T-helper 9 cell (primary cell): ENCODE measurements at places on chromosomes 6 and 20.

- no peak for DNase-seq
Measured at GRCh38 chr6:12228447-12229146, 61.6 kb upstream of the EDN1 start.

DNA sequence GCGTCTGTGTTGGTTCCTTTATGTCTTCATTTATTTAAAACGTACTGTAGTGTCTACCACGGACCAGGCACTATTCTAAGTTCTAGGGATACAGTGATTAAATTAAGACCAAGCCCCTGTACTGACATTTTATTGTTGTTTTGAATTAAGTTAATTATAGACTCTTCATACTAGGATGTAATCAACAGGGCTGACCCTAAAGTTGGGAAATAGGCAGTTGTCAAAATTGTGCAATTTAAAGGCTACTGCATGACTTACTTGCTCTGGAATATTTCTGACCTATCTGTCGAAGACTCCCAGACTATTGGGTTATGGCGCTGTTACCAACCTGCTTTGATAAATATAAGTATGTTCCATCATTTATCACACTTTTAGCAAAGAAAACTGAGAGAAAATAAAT lies 6.7 kb downstream of the MYO6 start:
- DNase-seq: no peak

DNA sequence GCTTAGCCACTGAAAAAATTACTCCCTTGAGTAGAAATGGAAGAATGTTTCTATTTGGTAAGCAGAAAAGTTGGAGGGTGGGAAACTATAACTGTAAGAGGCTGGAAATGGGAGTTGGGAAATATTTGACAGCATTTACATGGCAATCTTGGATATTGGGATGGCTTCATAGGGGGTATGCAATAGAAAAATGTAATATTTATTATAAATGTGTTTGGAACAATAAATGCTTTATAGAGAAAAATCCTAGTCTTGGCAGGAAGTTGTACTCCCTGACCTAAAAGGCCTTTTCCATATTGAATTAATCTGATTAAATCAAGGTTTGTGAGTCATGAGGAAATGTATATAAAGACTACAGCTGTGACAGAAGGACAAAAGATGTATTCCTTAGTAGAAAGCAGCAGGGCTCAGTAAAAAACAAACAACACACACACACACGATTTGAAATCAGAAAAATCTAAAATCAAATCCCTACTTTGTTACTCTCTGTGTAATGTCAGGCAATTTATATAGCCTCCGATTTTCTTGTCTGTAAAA lies 272.3 kb downstream of the CD109 start:
- no peak for DNase-seq

- no peak for DNase-seq
Measured at GRCh38 chr6:137487869-137488149, 6.4 kb downstream of the OLIG3 start.

GRCh38 chr20:18663932-18664331 lies 76.1 kb downstream of the DTD1 start:
- no peak for DNase-seq

GRCh38 chr6:7473805-7474719 lies 67.4 kb upstream of the DSP start:
- DNase-seq: no peak

DNA sequence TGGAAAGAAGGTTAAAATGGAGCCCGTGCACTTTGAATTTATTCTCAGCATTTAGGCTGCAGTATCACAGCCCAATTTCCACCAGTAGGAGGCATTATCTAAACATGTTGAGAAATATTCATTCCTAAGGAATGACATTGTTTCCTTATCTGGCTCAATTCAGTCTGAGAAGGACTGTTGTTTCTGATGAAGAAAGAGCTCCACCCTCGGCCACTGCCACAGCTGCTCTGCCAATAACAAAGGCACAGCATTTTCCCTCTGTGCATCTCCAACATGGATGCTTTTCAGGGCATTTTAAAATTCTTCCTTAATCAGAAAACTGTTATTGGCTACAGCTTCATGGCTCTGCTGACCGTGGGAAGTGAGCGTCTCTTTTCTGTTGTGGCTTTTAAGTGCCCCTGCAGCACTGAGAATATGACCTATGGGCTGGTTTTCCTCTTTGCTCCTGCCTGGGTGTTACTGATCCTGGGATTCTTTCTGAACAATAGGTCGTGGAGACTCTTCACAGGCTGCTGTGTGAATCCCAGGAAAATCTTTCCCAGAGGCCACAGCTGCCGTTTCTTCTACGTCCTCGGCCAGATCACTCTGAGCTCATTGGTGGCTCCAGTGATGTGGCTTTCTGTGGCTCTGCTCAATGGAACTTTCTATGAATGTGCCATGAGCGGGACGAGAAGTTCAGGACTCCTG lies at the start of gene CALHM5:
Gene CALHM5 (plus strand): TSS at position 216 of the 687 bp plus-strand sequence. CDS start 58 bp downstream, at position 274.
- no peak for DNase-seq

GRCh38 chr6:65182681-65183080 lies 524.3 kb downstream of the EYS start:
- DNase-seq: no peak

DNA sequence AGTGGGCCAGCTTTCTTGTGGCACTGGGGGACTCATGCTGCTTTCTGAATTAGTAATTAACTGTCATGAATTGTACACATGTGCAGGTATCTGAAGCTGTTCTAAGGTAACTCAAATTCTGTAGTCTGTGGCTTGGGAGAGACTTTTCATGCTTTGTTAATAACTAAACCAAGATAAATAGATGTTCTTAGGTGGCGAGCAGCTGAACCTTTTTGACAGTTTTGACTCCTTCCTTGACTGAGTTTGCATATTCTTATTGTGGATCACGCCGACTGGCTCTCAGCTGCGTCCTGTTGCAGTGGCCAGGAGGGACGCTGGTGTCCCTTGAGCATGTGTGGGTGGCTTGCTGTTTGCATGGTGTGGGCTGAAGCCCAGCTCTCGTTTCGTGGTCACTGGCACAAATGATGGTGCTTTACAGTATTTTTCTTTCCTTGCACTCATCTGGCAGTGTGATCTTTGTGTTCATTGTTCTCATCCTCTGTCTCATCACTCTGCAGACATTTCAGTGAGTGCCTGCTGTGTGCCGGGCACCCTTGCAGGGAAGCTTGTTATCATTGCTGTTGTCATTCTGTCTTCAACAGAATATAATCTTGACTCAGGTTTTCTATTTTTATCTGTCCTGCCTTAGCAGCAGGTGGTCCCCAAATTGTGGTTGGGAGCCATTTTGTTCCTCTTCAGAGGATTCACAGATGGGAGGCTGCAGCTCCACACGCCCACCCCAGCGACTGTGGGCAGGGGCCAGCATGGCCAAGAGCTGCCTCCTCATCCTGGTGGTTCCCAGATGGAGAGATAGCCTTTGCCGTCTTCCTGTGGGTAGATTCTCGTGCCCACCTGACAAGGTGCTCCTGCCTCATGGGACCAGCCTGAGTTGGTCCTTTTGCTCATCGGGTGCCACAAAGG lies 39.6 kb downstream of the DUSP22 start:
- no peak for DNase-seq

DNA sequence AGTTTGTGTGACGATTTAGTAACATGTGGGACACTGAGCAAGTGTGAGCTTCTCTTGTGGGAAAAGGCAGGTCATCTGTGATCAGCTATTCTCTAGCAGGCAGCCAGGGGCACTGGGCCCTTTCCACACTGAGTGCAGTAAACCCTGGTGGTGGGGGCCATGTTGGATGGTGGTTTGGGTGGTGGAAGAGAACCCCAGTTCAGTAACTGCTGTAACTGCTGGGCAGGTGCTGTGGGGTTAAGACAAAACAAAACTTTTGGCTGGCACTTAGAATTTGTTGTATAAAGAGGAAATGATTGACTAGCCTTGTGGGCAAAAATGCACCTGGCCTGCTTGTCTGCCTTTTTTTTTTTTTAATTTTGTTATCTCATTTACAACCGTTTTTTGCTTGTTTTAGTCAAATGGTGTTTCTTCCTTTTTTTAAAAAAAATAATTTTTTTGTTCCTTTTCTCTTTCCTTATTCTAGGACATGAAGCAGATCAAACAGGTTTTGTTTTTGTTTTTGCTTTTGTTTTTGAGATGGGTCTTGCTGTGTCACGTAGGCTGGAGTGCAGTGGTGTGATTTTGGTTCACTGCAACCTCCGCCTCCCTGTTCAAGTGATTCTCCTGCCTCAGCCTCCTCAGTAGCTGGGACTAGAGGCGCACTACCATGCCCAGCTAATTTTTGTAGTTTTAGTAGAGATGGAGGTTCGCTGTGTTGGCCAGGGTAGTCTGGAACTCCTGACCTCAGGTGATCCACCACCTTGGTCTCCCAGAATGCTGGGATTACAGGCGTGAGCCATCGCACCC lies 59.8 kb downstream of the IGF2R start:
- DNase-seq: no peak

- DNase-seq: no peak
Measured at GRCh38 chr20:54539521-54540046, 64.2 kb downstream of the DOK5 start.

DNA sequence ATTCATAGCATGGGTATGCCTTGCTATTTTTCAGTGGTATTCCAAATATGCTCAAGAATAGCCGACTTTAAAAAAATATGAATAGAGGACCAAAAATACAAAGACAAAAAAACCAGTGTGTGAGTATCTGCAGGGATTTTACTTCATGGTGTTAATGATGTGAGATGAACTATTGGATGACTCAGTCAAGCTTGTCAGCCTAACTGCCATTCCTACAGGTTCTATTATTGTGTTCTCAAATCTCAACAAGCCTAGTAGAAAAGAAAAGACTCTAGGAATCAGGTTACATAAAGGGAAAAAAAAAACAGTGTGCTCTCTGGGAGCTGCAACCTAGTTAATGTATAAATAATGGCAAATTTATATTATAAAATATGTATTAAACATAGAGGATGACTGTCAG lies 588.4 kb upstream of the BTBD3 start:
- no peak for DNase-seq

DNA sequence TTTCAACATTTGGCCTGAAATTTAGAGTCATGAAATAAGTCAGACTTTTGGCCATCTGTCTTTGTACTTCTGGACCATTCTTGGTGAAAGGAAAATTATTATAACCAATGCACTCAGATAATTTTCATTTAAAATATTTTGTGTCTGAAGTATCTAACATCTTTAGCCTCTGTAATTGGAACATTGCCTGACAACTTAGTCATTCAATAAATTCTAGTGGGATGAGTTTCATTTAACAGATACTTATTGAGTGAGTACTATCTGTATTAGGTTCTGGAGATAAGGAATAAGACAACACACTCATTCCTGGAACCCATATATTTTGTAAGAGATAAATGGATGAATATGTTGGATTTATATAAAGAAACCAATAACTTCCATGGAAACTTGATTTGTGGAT lies 536.0 kb downstream of the BCKDHB start:
- DNase-seq: no peak

- no peak for DNase-seq
Measured at GRCh38 chr6:37129566-37129965, 40.4 kb upstream of the PIM1 start.

DNA sequence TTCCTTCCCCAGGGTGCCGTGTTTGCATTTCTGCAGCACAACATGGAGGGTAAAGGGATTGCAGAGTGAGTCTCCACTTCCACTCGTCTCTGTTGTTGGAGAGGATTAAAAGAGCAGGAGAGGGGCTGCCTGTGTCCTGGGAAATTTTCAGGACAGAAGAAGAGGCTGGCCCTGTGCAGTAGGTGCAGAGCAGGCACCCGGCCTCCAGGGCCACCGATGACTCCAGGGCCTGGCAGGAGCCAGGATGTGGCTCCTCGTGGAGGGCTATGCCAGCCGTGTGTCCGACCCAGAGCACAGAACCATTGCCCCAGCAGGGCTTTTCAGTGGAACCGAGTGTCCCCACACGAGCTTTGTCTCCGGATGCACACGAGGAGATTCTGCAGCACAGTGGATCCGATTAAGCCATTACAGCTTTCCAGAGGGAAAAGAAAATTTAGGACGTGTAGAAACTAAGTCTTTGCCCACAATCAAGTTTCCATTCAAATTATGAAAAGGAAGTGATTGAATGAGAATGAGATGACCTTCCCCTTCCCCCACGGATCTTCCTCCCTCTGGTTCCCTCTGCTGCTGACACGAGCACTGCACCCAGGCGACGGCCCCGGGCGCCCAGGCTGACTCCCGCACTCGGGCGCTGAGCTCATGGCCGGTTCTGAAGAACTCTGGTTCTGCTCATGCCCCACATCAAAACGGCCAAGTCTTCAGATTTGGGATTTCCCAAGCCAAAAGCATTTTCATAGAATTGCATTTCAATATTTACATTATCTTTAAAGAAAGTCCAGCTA lies 43.1 kb upstream of the UNC93A start:
- DNase-seq: no peak

DNA sequence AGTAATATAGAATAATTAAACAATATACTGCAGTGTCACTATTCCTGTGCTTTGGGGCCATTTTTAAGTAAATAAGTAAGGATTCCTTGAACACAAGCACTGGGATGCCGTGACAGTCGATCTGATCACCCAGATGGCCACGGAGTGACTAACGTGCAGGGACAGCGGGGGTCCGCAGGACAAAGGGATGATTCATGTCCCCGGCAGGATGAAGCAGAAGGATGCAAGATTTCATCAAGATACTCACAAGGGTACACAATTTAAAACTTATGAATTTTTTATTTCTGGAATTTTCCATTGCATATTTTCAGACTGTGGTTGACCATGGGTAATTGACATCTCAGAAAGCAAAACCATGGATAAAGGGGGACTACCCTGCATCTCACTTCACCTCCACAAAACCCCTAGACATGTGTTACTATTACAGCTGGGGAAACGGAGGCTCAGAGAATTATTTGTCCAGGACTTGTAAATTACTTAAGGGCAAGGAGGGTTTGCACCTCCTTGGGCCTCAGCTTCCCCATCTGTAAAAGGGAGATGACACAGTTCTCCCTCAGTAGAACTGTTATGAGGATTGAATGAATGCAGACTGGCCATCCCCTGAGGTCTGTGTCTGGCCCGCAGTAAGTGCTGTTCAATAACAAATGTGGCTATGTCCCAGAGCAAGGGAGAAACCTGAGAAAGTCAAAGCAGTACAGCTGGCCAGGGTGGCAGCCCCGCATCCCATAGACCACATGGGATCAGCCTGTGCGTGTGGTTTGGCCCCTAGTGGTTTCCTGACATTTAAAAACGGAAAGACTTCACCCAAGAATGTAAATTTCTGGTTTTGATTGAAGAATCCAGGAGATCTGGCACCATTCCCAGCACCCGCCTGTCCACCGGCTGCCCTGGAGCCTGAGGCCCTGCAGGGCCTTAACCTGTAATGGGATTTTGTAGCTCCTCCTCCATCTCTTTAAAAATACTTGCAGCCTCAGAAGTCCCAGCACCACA lies 235.5 kb downstream of the BMP7 start:
- no peak for DNase-seq
